ENCODE measurements at places on chromosomes 13 and 19. TPM values are rescaled to one million over a fixed set of nuclear protein-coding genes. Genes with fewer than 3 reads are reported as not detected.

RASIP1 gene
- total RNA-seq, result 21.2 TPM

RYR1 gene
- 0.30 TPM for total RNA-seq

NOP53 gene
- 164 TPM for total RNA-seq

DNA sequence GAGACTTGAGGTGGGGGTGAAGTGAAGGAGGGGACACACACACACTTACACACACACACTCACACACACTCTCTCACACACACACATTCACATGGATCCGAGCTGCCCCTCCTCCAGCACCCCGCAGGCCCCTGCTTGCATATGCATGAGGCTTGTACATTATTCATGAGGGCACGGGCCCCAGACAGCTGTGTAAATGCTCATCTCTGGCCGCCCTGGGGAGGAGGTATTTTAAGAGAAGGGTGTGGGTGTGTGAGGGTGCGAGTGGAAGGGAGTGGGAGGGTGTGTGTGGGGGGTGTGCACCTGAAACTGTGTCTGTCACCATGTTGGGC lies 2.4 kb downstream of the NCAN start:
- H3K27me3 ChIP-seq, result peaks cover 52% of the 10 kb centered on the region
- H3K4me1 ChIP-seq, result no peaks in the 10 kb centered on the region
- no peaks in the 10 kb centered on the region for H3K36me3 ChIP-seq
- DNase-seq, result no peak
- H3K4me3 ChIP-seq, result no peak overlapping the region
- no peak overlapping the region for H3K27ac ChIP-seq

GRCh38 chr13:50999641-51000040 lies 90.0 kb downstream of the RNASEH2B start:
- no peak for DNase-seq
- no peaks in the 10 kb centered on the region for H3K36me3 ChIP-seq
- H3K27me3 ChIP-seq, result no peaks in the 10 kb centered on the region
- no peak overlapping the region for H3K4me3 ChIP-seq
- H3K4me1 ChIP-seq, result peaks cover 10% of the 10 kb centered on the region

DNA sequence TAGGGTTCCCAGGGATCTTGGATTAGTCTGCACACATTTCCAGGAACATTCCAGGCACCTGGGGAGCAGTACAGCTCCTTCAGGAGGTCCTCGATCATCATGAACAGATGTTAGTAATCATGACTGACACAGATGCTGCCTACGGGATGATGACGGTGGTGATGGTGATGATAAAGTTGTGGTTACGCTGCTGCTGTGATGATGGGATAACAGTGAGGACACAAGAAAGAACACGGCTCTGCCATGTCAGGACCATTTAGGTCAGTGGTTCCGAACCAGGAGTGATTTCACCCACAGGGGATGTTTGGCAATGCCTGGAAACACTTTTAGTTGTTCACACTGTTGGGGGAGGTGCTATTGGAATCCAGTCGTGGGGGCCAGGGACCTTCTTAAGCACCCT lies 1193.0 kb downstream of the UQCRFS1 start:
- no peaks in the 10 kb centered on the region for H3K27me3 ChIP-seq
- no peaks in the 10 kb centered on the region for H3K36me3 ChIP-seq
- DNase-seq, result no peak
- no peak overlapping the region for H3K4me3 ChIP-seq
- H3K4me1 ChIP-seq, result no peaks in the 10 kb centered on the region

DNA sequence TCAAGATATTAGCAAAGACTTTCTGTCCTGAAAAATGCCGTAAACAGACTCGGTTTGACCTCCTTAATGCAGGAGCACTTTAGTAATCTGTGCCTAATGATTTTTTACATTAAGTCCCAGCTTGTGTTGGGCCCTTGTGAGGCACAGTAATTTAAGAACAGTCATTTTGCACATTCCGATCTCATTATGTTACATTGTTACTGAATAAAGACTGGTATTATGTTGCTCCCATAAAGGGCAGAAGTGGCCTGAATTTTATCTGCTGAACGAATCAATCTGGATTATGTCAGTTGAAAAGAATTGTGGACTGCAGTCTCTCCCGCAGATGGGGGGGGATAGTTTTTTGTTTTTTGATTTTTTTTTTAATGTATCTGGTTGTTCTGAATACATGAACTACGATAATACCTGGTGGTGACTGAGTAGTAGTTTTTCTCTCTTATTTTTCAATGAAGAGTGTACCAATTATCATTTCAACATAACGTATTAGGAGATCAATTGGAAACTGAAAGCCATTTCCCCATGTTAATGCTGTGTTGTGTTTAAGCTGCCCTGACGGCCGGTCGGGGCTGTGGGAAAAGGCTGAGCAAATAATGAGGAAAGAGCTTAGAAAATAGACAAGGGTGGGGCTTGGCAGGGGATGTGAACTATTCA lies 290.2 kb downstream of the ZNF536 start:
- no peak overlapping the region for H3K27ac ChIP-seq
- H3K4me3 ChIP-seq, result no peak overlapping the region
- no peaks in the 10 kb centered on the region for H3K36me3 ChIP-seq
- H3K27me3 ChIP-seq, result no peaks in the 10 kb centered on the region

DNA sequence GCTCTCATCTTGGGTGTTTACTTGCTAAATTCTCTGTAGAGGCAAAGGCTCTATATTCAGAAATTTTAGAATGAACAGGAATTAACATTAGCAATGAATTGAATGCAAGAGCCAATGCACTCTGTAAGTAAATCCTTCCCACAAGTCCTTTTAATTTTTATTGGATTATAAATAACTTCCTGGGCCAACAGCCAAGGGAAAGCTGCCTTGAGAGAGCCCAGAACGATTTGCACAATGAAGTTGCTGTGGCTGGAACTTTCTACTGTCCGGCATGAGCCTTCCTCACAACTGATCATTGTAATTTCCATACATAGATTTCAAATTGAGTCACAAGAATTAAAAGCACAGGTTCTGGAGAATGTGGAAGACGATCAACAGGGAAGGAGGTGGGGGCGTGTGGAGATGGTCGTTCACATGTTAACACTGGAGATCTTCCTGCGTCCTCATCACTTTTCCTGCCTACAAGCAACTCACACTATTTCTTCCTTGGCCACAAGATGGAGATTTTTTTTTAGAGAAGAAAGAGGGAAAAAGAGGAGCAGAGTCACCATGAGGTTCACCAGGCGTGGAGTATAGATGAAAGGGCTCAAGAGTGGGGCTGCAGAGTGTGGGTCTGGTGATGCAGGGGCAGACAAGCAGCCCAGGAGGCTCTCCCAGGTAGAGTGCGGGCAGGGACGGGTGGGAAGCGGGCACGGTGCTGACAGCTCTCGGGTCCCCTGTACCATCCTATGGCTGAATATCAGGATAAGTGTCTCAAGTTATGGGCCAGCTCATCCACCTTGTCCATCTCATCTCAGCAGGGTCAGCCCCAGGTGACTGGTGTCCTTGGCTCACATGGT lies 110.7 kb downstream of the SOX1 start:
- H3K27me3 ChIP-seq, result no peaks in the 10 kb centered on the region
- H3K4me3 ChIP-seq, result no peak overlapping the region
- H3K4me1 ChIP-seq, result no peaks in the 10 kb centered on the region
- DNase-seq, result peak; percentile 28
